ENCODE measurements at places on chromosomes 3 and 15. TPM values are rescaled to one million over a fixed set of nuclear protein-coding genes. Genes with fewer than 3 reads are reported as not detected.

DNA sequence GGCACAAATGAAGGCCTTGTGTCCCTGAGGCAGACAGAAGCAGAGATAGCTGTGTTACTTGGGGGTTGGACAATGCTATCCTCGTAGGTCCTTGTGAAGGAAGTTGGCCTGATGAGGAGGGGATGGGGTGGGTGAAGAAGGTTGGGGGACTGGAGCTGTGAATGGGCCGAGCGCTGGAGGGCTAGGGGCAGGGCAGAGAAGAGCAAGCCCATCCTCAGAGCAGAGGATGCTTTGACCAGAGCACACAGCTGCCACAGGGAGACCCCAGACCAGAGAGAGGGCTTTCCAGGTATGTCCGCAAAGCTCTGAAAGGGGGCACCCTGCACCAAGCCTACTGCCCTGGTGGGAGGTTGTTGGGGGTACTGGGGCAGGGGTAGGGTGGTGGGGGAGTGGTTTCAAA, 5.7 kb upstream of the TBC1D2B start:
- H3K4me1 ChIP-seq = peaks cover 11% of the 10 kb centered on the region
- no peak overlapping the region for H3K27ac ChIP-seq
- no peaks in the 10 kb centered on the region for H3K36me3 ChIP-seq

DNA sequence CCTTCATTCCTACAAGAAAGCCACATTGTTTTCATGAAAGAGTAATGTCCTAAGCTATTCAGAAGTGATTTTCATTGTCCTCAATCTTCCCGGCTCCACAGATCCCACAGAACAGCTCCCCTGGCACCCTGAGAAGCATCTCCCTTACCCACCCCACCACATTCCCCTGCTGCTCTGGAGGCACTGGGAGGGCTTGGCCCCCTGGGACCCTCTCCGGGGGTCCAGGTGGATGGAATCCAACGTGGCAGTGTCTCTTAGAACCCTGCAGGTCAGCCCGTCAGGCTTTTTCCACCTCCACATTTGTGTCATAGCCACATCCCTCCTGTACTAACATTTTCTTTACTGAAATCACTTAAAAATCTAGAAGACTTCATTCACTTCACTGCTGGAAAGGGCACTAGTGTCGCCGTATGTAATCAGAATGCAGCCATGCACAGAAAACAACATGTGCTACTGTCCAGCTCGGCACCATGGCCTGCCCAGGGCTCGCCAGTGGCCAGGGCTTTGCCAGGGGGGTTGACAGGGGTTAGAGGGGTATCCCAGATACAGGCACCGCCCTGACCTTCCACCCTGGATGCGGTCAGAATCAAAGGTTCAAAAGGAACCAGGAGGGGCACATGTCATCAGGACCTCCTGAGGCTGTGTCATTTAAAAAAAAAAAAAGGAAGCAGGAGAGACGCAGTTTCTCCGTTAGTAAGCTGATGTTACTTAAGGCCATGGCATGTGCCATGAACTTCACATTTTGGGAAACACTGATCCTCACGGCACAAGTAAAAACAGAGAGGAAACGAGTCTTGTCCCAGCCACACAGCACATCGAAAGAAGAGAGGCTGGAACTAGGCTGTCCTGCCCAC, 106.3 kb downstream of the LSM3 start:
- no peaks in the 10 kb centered on the region for H3K36me3 ChIP-seq
- no peak for DNase-seq
- no peaks in the 10 kb centered on the region for H3K4me1 ChIP-seq
- no peak overlapping the region for H3K4me3 ChIP-seq
- no peaks in the 10 kb centered on the region for H3K27me3 ChIP-seq
- no peak overlapping the region for H3K27ac ChIP-seq

GRCh38 chr3:184260724-184261269, 556 bp downstream of the CAMK2N2 start:
- H3K36me3 ChIP-seq = no peaks in the 10 kb centered on the region
- peaks cover 29% of the 10 kb centered on the region for H3K4me1 ChIP-seq
- no peak for DNase-seq
- no peak overlapping the region for H3K27ac ChIP-seq
- peaks cover 20% of the 10 kb centered on the region for H3K27me3 ChIP-seq

DNA sequence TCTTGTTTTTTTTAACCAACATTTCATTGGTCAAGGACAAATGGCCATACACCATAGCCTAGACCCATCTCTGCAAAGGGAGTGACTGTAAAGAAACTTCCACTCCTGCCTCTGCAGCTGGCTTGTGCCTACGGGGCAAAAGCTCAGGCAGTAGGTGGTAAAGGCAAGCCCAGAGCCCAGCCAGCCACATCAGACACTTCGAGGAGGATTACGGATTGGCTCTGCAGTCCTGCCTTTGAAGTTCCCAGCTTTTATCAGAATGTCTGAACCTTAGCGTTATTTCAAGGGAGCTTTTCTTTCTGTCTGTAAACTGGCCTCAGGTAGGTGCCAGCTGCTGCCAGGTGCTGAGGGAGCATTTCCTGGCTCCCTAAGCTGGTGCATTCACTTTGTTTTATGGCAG, 15.6 kb downstream of the ZNF710 start:
- DNase-seq = no peak
- H3K4me3 ChIP-seq = no peak overlapping the region
- no peaks in the 10 kb centered on the region for H3K36me3 ChIP-seq
- H3K27me3 ChIP-seq = no peaks in the 10 kb centered on the region
- H3K4me1 ChIP-seq = peaks cover 34% of the 10 kb centered on the region

DNA sequence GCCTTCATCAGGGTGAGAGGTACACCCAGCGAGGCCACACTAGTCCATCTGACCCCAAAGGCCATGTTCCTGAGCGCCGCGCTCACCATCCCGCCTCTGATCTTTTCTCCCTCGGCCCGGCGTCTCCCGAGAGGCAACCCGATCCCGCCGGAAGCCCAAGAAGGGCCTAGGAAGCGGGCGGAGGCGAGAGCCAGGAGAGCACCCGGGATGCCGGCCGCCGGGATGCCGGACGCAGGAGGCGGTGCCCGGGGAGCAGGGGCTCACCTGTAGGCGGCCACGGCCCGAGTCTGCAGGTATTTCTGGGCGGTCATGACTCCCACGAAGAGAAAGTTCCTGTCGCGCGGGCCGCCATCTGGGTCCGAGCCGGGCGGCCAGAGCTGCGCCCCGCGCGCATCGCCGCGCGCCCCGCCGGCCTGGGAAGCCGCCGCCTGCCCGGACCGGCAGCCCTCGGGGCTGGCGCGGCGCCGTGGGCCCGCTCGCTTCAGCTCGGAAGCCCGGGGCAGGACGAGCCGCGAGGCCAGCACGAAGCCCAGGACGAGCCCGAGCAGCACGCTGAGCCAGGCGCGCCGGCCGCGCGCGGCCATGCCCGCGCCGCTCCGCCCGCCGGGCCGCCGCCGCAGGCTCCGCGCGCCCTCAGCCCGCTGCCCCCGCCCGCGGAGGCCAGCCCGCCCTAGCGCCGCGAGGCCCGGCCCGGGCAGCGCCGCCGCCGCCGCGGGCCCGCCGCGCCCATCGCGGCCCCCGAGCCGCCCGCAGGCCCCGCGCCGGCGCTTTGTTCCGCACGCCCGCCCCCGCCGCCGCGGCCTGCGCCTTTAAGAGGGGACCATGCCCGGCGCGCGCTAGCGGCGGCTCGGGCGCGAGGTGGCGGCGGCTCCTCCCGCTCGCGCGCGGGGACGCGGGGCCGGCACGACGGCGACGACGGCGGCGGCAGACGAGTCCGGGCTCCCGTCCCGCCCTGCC, 697 bp downstream of the CHSY1 start:
- H3K36me3 ChIP-seq = no peaks in the 10 kb centered on the region
- no peak for DNase-seq
- peaks cover 28% of the 10 kb centered on the region for H3K4me1 ChIP-seq
- H3K4me3 ChIP-seq = peak overlapping the region; percentile 67
- H3K27me3 ChIP-seq = no peaks in the 10 kb centered on the region

- DNase-seq = no peak
- no peak overlapping the region for H3K27ac ChIP-seq
- H3K27me3 ChIP-seq = no peaks in the 10 kb centered on the region
- H3K36me3 ChIP-seq = no peaks in the 10 kb centered on the region
Observed at GRCh38 chr3:73563896-73564582, 60.7 kb downstream of the PDZRN3 start.

DNA sequence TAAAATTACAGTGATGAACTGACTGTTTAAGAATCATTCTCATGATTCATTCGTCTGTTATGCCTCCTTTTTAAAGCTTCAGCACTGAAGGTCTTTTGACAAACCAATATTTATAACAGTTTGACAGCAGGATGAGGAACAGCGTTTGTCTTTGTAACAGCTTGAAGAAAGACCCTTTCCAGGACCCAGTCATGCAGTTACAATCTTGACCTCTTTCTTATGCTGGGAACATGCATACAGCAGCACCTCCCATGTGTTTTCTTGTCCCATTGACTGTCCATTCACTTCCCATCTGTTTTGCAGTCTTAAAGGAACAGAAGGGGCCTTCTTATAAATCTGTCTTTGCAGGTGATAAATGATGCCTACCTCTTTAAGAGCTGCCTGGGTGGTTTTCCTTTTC, 87.2 kb downstream of the OPA1 start:
- H3K27me3 ChIP-seq = no peaks in the 10 kb centered on the region
- H3K27ac ChIP-seq = no peak overlapping the region
- DNase-seq = no peak
- H3K4me3 ChIP-seq = no peak overlapping the region
- H3K4me1 ChIP-seq = no peaks in the 10 kb centered on the region

- no peak overlapping the region for H3K4me3 ChIP-seq
- no peaks in the 10 kb centered on the region for H3K27me3 ChIP-seq
- DNase-seq = no peak
- no peak overlapping the region for H3K27ac ChIP-seq
- no peaks in the 10 kb centered on the region for H3K4me1 ChIP-seq
Observed at GRCh38 chr15:89792106-89792805, 16.1 kb downstream of the MESP2 start.

- no peak overlapping the region for H3K27ac ChIP-seq
- H3K36me3 ChIP-seq = no peaks in the 10 kb centered on the region
- no peaks in the 10 kb centered on the region for H3K27me3 ChIP-seq
- no peak for DNase-seq
- H3K4me1 ChIP-seq = peaks cover 18% of the 10 kb centered on the region
Observed at GRCh38 chr15:85000189-85000864, 18.7 kb downstream of the PDE8A start.

- H3K27me3 ChIP-seq = no peaks in the 10 kb centered on the region
- H3K4me3 ChIP-seq = no peak overlapping the region
- no peaks in the 10 kb centered on the region for H3K36me3 ChIP-seq
- H3K4me1 ChIP-seq = peaks cover 9% of the 10 kb centered on the region
- no peak overlapping the region for H3K27ac ChIP-seq
- DNase-seq = no peak
Observed at GRCh38 chr3:127775398-127776109, 46.8 kb downstream of the MGLL start.

DNA sequence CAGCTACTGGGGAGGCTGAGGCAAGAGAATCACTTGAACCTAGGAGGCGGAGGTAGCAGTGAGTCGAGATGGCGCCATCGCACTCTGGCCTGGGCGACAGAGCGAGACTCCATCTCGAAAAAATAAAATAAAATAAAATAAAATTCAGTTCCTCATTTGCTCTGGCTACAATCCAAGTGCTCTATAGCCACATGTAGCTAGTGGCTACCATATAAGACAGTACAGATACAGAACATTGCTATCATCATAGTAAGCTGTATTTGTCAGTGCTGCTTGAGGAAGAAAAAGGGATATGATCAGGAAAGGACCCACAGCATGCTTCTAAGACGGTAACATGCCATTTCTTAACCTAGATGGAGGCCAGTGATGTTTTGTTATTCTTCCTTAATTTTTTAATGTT, 88.7 kb upstream of the CDAN1 start:
- H3K4me3 ChIP-seq = no peak overlapping the region
- DNase-seq = no peak
- no peak overlapping the region for H3K27ac ChIP-seq
- peaks cover 4% of the 10 kb centered on the region for H3K36me3 ChIP-seq

The NR2F2 gene
- not detected for total RNA-seq

The PLA2G4E gene
- not detected for total RNA-seq

All from natural killer cell (primary cell).